ENCODE measurements at places on chromosomes 13 and 19.

GRCh38 chr19:41128692-41129091, 14.5 kb downstream of the CYP2F1 start:
- no peak for DNase-seq

DNA sequence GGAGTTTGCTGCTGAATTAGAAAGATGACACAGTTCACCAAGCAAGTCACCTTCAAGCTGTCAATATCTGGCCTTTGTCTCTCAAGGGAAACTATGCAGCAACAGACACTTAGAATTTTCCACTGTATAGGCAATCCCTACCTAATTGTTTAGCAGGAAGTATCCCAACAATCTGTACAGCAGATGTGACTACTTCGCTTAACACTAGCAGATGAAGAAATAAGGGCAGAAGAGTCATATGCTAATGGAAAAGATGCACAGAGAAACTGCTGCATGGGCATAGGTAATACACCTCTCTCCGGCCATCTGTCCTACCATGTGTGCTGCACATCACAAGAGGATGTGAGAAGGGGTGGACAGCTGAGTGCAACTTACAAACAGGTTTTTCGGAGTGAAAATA, 851.2 kb downstream of the PCDH9 start:
- DNase-seq, result no peak

DNA sequence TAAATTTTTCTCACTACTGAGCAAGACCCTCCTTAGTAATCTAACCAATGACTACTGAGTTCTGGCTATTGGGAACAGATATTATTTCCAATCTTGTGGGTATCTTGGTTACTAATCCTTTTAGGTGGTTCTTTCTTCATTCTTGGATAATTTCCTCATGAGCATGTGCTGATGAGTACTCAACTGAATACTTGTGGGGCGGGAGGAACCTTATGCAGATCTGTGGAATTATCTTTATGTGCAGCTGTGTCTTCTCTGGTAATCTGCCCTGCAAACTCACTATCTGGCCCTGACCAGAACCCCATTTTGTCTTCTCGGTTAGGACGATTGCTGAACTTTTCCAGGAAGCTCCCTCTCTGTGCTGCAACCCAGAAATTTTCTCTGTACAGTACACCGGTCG, 89.7 kb upstream of the TRPC4 start:
- no peak for DNase-seq

GRCh38 chr19:30159636-30160035, 212.5 kb upstream of the ZNF536 start:
- no peak for DNase-seq

- no peak for DNase-seq
These were observed 20.0 kb downstream of the GNA11 start for GRCh38 chr19:3114018-3114726.

DNA sequence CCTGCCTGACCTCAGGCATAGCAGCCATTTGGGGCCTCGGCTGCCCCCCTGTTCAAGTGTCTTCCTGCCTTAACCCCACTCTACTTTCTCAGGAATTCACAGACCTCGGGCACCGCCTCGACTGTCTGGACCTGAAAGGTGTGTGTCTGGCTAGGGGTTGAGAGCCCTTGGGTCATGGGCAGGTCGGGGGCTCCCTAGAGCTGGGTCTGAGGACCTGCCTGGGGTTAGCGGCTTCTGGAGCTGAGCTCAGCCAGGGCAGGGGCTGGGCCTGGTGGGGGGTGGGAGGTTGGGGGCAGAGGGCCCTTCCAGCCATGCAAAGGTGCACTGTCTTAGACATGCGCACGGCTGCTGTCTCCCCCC, 20.7 kb downstream of the NKPD1 start:
- DNase-seq, result no peak

- no peak for DNase-seq
These were observed 1.7 kb downstream of the HIF3A start for GRCh38 chr19:46298479-46299003.

GRCh38 chr19:46990991-46991676, 28.5 kb upstream of the NPAS1 start:
- peak; percentile 34 for DNase-seq
